ENCODE measurements at places on chromosomes 11 and 22.
A peak's percentile ranks its signal among the peaks of the same experiment; 100 is the strongest.

- no peak overlapping the region for H3K27ac ChIP-seq
- H3K4me1 ChIP-seq, result no peaks in the 10 kb centered on the region
- H3K36me3 ChIP-seq, result no peaks in the 10 kb centered on the region
- H3K27me3 ChIP-seq, result peaks cover 11% of the 10 kb centered on the region
Measured at GRCh38 chr11:124612045-124612444, 817 bp downstream of the PANX3 start.

DNA sequence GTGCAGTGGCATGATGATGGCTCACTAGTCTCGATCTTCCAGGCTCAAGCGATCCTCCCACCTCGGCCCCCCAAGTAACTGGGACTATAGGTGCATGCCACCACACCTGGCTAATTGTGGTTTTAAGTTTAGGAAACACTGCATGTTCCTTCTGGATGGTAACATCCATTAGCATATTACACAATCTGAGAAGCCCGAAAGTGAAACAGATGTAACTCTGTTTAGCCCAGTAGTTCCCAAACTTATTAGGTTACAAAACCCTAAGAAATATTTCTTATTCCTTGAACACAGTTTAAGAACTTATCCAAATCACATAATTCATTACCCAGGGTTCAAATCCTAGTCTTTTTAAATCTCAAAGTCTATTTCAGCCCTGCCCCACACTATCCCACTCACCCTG lies 28.3 kb downstream of the POLDIP3 start:
- H3K4me3 ChIP-seq, result no peak overlapping the region
- no peaks in the 10 kb centered on the region for H3K36me3 ChIP-seq
- DNase-seq, result no peak
- no peak overlapping the region for H3K27ac ChIP-seq

- H3K27me3 ChIP-seq, result no peaks in the 10 kb centered on the region
- H3K36me3 ChIP-seq, result no peaks in the 10 kb centered on the region
- no peak overlapping the region for H3K4me3 ChIP-seq
- DNase-seq, result no peak
- H3K27ac ChIP-seq, result peak overlapping the region; percentile 92
Measured at GRCh38 chr22:50542416-50542927, 3.2 kb upstream of the KLHDC7B start.

GRCh38 chr11:126105022-126105747 lies 42.5 kb upstream of the CDON start:
- peaks cover 16% of the 10 kb centered on the region for H3K4me1 ChIP-seq
- H3K27ac ChIP-seq, result no peak overlapping the region
- H3K27me3 ChIP-seq, result no peaks in the 10 kb centered on the region
- no peaks in the 10 kb centered on the region for H3K36me3 ChIP-seq

DNA sequence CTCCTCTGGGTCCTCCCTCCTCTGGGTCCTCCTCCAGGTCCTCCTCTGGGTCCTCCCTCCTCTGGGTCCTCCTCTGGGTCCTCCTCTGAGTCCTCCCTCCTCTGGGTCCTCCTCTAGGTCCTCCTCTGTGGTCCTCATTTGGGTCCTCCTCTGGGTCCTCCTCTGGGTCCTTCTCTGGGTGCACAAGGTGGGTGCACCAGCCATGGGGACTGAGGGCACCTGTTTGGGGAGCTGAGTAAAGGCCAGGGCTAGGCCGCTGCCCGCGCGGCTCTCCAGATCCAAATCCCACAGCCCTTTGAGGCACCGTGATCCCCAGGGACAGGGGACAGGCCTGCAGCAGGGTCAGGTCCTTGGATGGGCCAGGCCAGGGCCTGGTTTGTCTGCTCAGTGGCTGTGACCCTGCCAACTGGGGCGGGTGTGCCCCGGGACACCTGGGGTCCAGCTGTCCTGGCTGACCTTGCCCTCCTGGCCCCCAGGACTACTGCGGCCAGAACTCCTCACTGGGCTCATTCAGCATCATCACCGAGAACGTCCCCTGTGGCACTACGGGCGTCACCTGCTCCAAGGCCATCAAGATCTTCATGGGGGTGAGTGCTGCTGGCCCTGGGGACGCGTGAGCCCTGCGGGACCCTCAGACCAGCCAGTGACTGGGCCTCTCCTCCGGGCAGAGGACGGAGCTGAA lies 12.7 kb downstream of the MUC2 start:
- no peaks in the 10 kb centered on the region for H3K27me3 ChIP-seq
- no peak overlapping the region for H3K4me3 ChIP-seq
- DNase-seq, result no peak
- H3K36me3 ChIP-seq, result no peaks in the 10 kb centered on the region

DNA sequence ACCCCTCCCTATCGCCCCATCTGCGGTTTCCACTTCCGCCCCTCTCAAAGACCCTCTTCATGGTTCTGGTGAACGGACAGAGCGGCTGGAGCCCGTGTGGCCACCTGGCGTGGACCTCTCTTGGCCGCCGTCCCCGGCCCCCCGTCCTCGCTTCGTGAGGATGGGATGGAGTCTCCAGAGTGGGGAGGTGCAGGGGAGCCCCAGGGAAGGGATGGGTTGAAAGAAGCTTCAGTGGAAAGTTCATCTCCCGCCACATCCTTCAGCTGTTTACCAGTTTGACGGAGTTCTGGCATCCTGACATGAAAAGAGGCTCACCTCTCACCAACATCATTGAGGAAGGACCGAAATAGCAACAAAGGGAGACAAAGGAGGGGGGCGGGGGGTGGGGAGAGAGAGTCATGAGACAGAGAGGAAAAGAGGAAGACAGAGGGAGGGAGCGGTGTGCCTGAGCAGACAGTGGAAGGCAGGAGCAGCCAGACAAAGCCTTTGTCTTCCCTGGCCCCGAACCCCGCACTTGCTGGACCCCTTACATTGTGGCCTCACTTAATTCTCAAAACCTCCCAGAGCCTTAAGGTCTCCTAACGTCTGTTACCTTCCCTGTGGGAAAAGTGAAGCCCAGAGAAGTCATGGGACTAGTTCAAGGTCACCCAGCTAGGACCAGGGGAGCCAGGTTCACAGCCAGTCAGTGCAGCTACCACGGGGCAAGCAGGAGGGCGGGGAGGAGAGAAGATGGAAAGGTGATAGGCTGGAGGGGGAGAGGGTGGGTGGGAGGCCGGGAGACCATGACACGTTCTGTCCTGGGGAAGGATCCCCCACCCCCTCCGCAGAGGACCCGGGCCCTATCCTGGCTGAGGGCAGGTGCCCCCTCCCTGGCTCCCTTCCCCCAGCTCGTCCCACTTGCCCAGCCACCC lies 54.9 kb downstream of the CD6 start:
- H3K27me3 ChIP-seq, result no peaks in the 10 kb centered on the region
- no peak overlapping the region for H3K27ac ChIP-seq
- H3K4me3 ChIP-seq, result no peak overlapping the region
- H3K4me1 ChIP-seq, result no peaks in the 10 kb centered on the region
- no peak for DNase-seq

- no peaks in the 10 kb centered on the region for H3K27me3 ChIP-seq
- H3K4me1 ChIP-seq, result no peaks in the 10 kb centered on the region
- no peaks in the 10 kb centered on the region for H3K36me3 ChIP-seq
- no peak overlapping the region for H3K4me3 ChIP-seq
Measured at GRCh38 chr11:115990004-115990447, 485.8 kb upstream of the CADM1 start.

GRCh38 chr11:130476200-130476921 lies 27.9 kb downstream of the ADAMTS15 start:
- DNase-seq, result no peak
- no peaks in the 10 kb centered on the region for H3K36me3 ChIP-seq
- no peak overlapping the region for H3K27ac ChIP-seq
- H3K4me3 ChIP-seq, result no peak overlapping the region
- H3K27me3 ChIP-seq, result no peaks in the 10 kb centered on the region
